GF-D8 (cell line): ENCODE measurements at places on chromosomes 2 and 18.
A peak's percentile ranks its signal among the peaks of the same experiment; 100 is the strongest.

DNA sequence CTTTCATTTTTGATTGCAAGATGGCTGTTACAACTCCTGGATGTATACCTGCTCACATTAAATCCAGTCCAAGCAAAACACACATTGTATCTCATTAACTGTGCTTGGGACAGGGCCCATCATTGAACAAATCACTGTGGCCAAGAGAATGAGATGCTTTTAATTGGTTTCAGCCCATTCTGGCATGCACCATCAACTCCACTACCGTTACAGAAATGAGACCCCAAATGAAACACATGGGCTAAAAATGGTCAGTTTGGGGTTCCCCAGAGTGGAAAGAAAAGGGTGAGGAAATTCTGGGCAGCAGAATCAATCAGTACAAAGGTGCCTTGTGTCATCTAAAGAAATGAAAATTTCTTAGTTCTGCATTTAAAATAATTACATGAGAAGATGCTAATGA is 52.7 kb downstream of the FAM171B start:
- no peak for DNase-seq

DNA sequence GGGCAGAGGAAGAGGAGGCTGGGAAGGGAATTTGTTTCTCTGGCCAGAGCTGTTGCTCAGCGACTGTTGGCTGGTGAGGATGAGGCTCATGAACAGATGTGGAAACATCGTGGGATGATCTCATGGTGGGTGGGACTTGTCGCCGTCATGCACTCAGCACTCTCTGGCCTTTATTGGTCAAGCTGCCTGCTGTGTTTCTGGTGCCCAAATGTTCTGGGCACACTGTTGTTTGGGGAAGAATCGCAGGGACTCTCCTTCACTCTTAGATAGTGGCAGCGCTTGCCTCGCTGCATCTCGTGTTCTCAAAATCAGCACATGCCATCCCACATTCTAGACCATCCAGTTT is 145.6 kb downstream of the AGAP1 start:
- DNase-seq, result no peak

DNA sequence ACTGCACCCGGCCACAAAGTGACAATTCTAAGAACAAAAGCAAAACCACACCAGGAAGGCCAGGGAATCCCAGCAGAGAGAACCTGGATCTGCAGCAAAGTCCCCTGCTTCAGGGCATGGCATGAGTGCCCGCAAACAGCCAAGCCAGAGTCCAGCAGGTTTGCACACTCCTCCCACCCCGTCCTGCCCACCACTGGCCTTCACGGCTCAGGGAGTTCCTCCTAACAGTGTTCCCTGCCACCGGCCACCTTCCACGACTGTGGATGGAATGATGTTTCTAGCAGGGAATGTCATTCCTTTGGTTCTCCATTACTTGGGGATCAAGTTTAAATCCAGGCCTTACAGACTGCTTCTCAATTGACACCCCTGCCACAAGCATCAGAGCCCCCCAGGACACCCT is 42.0 kb upstream of the B3GNT7 start:
- DNase-seq, result no peak

GRCh38 chr2:18752022-18752493 is 162.7 kb upstream of the NT5C1B start:
- DNase-seq, result no peak

- DNase-seq, result no peak
Observed at GRCh38 chr2:171745141-171745540, 57.9 kb downstream of the DYNC1I2 start.

GRCh38 chr2:184597571-184597991 is 748 bp upstream of the ZNF804A start:
- DNase-seq, result peak; percentile 78

DNA sequence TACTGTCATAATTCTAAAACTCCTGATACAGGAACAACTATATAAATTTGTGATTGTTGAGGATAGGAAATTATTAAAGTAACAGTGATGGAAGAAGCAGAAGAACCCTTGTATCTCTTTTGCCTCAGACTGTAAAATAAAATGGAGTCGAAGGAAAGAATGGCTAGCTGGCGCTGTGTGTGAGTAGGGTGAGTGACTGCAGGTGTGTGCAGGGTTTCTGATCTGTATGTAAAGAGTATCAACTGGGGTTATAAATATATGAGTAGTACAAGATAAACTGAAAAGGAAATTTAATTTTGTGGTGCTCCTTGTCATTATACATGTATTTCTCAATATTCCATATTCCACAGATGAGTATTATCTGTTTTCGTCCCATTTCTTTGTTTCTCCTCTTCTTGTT is 15.2 kb downstream of the POLI start:
- no peak for DNase-seq

GRCh38 chr2:97740590-97741182 is 27.3 kb downstream of the ZAP70 start:
- DNase-seq, result no peak

DNA sequence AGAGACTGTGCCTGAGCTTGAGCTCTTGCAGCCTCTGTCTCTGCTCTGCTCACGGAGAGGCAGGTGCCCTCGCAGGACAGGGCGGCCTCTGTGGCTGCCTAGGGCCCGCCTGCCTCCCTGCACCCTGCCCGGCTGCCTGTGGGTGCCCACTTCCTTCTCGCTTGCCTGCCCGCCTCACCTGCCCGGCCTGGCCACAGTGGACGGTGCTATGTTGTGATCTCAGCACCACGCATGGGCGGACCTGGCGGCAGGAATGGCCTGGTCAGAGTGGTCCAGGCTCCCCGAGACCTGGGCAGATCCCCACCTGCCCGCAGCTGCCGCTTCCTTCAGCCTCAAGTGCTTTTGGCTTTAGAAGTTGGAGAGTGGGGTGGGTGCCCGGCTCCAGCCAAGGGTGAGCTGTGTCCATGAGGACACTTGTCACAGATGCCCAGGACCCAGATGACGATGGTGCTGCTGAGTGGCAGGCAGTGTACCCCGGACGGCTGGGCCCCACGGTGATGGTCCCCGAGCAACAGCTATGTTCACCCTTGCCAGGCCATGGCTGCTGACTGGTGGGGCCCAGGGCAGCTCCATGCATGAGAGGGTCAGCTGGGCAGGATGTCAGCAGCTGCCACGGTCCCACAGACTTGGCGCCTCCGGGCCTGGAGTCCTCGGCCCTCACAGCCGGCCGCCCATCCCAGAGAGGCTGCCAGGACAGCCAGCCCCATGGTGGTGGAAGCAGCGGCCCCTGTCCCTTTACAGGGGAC is 25.3 kb downstream of the RTP5 start:
- no peak for DNase-seq

DNA sequence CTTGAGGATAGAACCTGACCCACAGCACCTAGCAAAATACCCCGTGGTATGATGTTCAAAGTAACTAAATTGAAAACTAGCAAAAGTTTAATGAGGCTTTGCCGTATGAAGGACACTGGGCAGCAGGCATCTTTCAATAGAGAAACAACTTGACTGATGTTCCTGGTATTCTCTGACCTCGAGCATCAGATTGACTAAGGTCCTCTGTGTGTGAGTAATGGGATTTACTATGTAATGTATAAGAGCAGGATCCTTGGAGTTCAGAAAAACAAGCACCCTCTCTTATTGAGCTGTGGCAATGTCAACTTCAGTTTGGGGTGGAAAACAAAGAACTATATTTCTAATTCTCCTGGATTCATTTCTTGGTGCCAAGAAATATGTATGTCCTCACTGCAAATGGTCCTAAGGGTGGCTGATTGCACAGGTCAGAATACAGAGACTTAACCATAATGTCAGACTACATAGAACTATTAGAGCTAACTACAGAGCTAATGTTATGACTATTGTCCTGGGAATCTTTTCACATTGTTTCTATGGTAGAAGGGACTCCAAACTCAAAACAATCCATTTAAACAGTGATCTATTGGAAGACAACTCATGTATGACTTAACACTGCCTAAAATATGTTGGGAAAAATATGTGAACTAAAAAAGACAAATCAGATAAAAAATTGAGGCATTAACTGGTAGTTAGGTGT is 4.4 kb downstream of the TNFAIP6 start:
- DNase-seq, result no peak

DNA sequence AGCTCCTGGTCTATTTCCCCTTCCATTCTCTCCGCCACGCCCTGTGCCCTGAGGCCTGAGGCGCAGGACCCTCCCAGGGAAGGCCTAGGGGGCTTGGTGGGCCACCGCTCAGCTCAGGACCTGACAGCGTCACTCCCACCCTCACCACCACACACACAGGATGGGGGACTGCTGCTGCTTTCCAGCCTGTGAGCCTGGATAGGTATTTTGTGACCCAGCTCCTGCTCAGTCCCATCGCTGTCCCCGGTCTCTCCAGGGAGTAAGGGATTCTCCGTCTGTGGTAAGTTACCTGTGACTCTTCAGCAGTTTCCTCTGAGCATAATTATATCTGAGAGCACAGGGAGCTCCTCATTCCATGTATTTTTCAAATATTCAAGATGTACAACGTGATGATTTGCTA is 16.3 kb downstream of the FAM228A start:
- no peak for DNase-seq

GRCh38 chr2:43068631-43069517 is 157.5 kb downstream of the ZFP36L2 start:
- DNase-seq, result no peak

DNA sequence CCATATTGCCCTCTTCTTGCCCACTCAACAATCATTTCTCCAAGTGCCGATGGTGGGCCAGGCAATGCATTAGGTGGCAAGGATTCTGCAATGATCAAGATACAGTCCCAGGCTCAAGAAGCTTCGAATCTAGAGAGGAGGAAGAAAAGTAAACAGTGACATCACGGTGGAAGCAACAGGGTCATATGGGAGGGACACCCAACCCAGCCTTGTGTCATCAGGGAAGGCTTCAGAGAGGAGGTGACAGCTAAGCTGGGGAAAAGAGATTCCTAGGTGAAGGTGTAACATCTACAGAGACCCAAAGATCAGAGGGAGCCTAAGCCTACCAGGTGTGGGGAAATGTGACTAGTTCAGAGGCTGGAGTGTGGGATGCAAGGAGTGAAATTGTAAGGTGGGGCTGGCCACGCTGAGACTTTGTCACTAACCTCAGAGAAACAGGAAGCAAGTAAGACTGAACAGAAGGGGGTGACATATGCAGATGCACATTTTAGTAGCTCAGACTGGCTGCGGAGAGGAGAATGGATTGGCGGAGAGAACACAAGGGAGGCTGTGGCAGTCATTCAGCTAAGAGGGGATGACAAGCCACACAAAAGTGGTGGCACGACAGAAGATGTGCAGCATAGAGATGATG is 104.9 kb downstream of the ANKRD44 start:
- DNase-seq, result no peak

- DNase-seq, result no peak
Observed at GRCh38 chr2:107001964-107002696, 116.2 kb upstream of the ST6GAL2 start.

GRCh38 chr18:58698701-58699193 is 27.5 kb downstream of the MALT1 start:
- no peak for DNase-seq

- DNase-seq, result peak; percentile 20
Observed at GRCh38 chr2:181742922-181743722, 62.8 kb upstream of the NEUROD1 start.
